ENCODE measurements at places on chromosomes 5 and 9.

DNA sequence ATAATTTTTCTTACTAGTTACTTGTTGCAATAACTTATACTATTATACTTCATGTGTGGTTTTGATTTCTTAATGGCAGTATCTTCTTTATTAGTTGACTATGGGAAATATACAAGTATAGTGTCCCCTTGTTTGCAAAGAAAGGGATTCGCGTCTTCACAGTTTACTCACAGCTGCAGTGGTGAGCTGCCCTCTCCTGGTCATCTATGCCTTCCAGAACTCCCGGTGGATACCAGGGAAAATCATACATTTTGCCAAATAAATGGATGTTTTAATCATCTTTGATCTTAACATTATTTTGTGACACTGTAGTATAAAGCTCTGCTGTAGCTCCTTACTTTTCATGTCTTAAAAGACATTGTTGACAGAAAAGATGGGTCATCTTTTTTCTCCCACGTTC lies 142.0 kb downstream of the ZCCHC7 start:
- no peak for DNase-seq

DNA sequence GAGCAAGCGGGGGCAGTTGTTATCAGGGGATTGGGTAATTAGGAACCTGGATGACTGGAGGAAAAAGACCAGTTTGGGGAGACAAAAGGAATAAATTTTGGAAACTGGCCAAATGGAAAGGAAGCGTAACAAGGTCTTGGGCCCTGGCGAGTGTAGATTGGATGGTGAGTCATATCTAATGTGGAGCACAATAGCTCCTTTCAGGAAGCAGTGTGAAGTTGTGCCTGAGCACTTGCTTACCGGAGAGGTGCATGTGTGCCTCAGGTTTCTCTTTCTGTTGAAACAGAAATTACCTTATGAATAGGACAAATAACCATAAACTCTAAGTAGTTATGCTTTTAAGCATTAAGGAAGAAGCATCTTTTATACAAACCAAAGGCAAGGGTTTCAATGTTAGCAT lies 176.4 kb downstream of the KIF4B start:
- DNase-seq = no peak

- DNase-seq = no peak
Measured at GRCh38 chr9:91856419-91856818, 93.6 kb downstream of the ROR2 start.

- DNase-seq = no peak
Measured at GRCh38 chr9:100739208-100739607, 161.3 kb downstream of the CAVIN4 start.

GRCh38 chr9:98909935-98910334 lies 33.8 kb upstream of the COL15A1 start:
- DNase-seq = no peak

DNA sequence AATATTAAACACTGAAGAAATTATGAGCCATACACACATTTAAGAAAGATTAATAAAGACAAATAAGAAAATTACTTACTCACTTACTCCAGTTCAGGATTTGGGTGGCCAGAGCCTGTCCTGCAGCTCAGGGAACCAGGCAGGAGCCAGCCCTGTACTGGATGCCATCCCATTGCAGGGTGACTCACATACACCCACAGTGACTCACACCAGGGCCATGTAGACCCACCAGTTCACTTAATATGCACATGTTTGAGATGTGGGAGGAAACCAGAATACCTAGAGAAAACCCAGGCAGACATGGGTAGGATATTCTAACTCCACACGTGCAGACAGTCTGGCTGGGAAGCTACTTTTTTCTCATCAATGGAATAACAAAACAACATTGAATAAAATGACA lies 49.6 kb upstream of the ADRB2 start:
- DNase-seq = no peak

DNA sequence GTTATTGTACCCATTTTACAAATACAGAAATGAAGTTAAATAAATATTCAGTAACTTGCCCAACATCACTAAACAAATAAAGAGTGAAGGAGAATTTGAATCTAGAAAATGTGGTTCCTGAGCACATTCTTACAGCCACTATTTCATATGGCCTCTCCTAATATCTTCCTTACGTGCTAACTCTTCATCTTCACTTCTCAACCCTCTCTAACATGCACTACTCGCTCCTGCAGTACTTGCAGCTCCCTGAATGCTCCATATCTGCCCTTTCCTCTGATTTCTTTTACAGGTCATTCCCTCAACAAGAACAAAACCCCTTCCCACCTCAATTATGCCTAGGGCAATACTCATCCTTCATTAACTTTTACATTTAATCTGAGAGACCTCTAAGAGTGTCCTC lies 711.5 kb downstream of the CETN3 start:
- DNase-seq = no peak

- no peak for DNase-seq
Measured at GRCh38 chr5:10673017-10673389, 88.0 kb downstream of the DAP start.

DNA sequence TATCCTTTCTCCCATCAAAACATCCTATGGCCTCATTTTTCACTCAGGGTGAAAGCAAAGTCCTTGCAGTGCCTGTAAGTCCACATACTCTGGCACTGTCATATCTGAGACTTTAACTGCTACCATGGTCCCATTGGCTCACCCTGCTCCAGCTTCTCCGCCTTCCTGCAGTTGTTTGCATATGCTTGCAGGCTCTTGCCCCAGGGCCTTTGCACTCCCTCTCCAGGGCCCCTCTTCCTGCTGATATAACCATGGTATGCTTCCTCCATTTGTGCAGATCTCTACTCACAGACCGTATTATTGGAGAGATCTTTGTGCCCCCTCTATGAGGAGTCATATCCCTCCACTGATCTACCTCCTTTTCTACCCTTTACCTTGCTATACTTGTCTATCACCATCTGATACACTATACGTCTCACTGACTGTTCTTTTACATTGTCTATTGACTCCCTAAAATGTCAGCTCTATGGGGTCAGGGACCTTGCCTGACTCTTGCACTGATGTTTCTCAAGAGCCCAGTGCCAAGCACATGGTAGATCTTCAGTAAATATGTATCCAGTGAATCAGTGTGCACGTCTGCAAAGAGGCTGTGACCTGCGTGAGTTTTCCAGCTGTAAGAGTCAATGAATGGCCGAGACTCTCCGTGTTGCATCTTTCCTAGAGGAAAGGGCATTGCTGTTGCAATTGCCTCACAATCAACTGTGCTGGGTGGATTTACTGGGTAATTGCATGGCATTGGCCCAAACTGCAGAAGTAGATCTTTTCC lies 81.7 kb upstream of the CPEB4 start:
- DNase-seq = no peak

DNA sequence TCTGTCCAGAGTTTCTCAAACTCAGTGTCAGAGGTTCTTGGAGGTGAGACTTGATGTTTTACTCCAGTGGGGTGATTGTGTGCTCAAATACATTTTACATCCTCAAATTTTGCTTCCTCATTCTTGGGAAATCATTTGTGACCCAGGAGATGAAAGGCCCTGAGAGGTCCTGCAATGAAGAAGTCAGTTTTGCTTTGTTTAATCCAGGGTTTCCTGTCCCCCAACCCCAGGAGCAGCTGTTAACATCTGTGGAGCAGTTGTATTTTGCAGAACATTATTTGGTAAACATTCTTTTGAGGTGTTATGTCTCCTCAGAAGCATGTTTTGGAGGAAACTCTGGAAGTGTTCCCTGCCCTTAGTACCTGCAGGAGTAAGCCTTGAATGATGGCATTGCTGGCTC lies 59.8 kb downstream of the DAB2IP start:
- DNase-seq = no peak

GRCh38 chr5:75243100-75243499 lies 6.4 kb upstream of the ANKRD31 start:
- no peak for DNase-seq

GRCh38 chr5:172898843-172899369 lies 60.3 kb upstream of the RPL26L1 start:
- DNase-seq = no peak

- DNase-seq = no peak
Measured at GRCh38 chr5:150181766-150182545, 7.9 kb upstream of the SLC6A7 start.

DNA sequence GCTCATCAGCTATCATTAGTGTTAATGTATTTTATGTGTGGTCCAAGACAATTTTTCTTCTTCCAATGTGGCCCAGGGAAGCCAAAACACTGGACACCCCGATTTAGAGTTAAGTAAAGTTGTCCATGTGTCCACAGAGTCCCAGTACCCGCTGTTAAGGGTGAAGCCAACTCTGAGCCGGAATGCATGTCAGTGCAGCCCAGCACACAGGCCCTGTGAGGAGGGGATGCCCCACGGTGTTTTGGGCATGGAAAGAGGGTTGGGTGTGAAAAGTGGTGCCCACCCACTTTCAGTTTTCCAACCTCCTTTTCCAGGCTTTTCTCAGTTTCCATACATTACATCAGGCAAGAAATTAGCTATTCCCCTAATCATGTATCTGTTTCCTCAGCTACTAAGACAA lies 24.4 kb downstream of the SHC3 start:
- DNase-seq = no peak

- no peak for DNase-seq
Measured at GRCh38 chr5:98200726-98201541, 572.5 kb upstream of the RGMB start.

All from nucleus accumbens (tissue), 56 donors.